Epithelial cell of prostate (primary cell): ENCODE measurements at places on chromosomes 2 and 18.

DNA sequence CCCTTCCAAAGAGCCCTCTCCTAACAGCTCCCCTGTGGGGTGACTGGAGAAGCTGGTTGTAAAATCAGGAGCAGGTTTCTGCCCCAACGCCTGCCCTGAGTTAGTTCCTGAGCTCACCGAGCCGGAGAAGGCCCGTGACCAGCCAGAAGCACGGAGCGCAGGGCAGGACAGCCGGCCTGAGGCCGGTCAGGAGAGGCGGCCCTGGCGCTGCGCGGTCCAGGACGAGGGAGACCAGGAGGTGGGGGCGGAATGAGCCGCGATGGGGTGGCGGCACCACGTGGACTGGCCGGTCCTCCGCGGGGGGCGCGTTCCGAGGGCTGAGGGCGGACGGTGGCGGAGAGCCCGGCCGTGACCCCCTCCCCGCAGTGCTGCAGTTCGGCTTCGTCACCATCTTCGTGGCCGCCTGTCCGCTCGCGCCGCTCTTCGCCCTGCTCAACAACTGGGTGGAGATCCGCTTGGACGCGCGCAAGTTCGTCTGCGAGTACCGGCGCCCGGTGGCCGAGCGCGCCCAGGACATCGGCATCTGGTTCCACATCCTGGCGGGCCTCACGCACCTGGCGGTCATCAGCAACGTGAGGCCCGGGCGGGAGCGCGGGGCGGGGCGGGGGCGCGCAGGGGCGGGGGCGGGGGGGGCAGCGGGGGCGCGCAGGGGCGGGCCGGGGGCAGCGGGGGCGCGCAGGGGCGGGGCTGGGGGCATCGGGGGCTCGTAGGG, 29.0 kb downstream of the ANO7 start:
- DNase-seq = peak; percentile 24

- DNase-seq = no peak
These were observed 34.8 kb upstream of the KCNF1 start for GRCh38 chr2:10876963-10877362.

DNA sequence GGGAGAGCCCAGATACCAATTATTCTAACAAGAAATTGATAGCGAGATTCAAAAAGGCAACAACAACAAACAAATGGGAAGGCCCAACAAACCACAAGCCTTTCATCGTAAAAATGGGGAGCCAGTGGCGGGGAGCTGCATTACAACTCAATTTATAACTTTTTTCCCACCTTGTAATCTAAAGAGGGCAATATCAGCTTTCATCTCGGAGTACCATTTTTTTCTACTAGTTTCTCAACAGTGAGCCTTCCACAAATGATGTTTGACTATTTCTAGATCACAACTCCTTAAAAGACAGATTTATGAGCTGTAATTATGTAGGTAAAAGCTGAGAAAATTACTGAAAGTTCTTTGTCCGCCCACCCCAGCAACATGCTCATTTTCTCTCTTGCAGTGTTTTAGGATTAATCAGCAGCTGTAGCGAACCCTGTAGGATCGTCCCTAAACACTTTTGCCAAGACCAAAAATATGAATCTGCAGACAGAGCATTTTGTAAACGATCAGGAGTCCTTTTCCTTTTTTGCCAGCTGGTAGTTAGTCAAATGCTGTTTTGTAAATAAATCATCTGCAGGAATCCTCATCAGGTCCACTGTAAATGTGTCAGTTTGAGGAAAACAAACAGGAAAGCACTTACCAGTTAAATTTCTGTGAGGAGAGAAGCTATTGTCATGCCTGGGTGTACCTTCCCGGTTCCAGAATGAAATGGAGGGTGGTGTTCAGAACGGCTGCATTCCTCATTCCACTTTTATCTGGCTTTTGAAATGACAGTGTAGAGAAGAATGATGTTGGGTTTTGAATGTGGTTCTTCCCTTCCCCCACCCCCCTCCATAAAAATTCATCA, 53.2 kb downstream of the EEF1B2 start:
- DNase-seq = no peak

- peak; percentile 61 for DNase-seq
These were observed 680.7 kb downstream of the EPHA4 start for GRCh38 chr2:220891405-220891804.

DNA sequence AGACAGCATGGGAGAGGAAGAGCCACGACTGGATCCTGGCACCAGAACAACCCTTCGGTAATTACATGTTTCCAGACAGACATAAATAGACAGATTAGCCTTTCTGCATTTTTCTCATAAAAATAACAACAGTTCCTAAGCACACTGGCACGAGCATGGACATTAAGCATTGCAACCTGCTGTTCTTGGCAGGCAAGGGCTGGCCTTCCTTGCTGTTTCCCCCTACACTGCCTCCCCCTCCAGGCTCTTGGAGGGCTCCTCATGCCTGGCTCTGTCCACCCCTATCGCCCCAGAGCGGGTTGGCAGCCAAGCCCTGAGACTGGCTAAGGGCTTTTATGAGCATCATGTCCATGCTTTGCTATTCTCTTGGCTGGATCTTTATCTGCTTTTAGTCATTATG, 89.6 kb downstream of the TTC32 start:
- DNase-seq = no peak

GRCh38 chr18:6366776-6367175, 47.9 kb downstream of the L3MBTL4 start:
- no peak for DNase-seq

DNA sequence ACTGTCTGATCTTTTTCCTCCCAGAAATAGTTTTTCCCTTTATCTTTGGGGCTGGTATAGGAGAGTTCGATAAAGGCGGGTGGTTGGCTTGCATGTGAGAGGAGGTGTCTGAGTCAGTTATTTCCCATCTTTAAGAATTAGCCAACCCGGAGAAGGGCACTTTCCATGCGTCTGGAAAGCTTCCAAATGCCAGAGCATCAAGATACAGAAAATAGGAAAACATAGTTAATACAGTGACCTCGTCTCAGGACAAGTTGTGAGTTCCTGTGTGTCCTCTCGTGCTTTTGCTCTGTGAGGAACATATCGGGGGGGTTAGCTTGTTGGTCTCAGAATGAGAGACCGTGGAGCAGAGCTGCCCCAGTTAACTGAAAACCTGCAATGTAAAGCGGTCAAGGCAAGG, 18.7 kb upstream of the PUM2 start:
- DNase-seq = no peak

DNA sequence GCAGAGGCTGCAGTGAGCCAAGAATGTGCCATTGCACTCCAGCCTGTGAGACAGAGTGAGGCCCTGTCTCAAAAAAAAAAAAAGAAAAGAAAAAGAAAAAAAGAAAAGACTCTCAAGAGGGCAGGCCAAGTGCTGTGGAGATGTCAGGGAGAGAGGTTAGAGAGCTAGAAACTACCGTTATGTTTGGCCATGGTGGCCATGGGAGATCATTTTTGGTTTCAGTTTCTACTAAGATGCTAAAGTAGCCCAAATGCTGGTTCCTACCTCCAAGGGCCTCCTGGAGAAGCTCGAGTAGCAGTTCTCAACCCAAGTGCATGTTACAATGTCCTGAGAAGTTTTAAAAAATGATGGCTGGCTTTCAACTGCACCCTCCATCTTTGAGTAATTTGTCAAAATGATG, 47.4 kb upstream of the TCF4 start:
- no peak for DNase-seq

DNA sequence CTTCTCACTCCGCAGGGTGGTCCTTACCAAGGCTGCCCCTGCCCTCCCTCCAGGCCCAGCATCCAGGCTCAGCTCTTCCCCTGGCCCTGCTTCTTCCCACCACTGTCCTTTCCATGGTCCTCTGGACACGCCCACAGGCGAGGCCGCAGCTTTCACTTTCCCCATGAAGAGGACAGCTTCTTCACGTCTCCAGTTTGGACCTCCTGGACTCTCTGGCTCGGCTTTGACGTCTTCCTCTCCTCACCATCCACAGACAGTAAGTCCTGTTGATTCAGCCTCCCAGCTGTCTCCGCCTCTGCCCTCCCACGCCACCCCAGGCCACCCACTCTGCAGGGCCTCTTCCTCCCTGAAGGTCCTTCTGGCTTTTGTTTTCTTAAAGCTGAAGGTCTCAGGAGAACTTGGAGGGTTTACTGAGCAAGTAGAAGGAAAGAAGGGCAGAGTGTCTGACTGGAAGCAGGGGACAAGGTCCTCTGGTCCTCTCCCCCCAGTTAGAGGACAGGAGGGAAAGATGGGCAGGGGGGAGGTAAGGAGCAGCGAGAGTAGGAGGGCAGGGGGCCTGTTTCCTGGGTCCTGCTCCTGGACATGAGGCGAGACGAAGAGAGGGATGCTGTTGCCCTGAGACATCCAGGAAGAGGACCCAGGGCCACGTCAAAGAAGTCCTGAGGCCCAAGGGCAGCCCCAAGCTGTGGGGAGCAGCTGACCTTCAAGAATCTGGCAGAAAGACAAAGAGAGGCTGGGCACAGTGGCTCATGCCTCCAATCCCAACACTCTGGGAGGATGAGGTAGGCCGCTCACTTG, 24.7 kb upstream of the NMUR1 start:
- DNase-seq = no peak

GRCh38 chr2:223928113-223929006, 16.8 kb downstream of the WDFY1 start:
- no peak for DNase-seq

GRCh38 chr2:216727346-216728122, 32.2 kb upstream of the IGFBP5 start:
- no peak for DNase-seq

DNA sequence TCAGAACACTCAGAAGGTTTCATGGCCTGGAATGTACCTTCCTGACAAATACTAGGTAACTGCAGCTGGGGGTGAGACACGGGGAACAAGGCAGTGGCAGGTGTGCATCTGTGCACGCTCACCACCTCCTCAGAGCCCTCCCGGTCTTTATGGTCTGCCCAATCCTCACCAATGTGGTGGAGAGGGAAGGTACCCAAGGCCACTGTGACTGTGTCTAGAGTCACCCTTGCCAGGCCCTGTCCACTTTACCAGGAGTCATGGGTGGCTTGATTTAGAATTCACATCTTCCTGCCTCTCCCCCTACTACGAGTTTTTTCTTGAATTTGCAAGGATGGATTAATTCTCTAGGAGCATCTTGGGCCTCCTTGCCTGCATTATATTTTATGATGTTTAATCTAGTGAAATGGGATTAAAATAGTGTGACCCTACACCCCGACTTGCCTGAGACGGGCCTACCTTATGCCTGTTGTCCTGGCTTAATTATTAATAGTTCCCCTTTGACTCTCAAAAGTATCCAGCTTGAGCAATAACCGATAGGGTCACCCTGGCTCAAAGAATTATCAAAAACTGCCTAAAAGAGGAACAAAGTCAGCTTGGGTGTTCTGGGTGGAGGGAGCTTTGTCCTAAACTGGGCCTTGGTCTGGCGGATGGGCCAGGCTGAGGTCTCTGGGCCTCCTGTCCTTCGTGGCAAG, 56.5 kb downstream of the ACAA2 start:
- DNase-seq = no peak

GRCh38 chr2:61419129-61419528, 51.8 kb downstream of the USP34 start:
- no peak for DNase-seq

GRCh38 chr2:118477111-118477862, 370.2 kb downstream of the EN1 start:
- DNase-seq = no peak

- DNase-seq = no peak
These were observed 381.0 kb downstream of the CLIP4 start for GRCh38 chr2:29496198-29496597.

GRCh38 chr18:11516751-11517503, 92.5 kb upstream of the SLC35G4 start:
- no peak for DNase-seq

DNA sequence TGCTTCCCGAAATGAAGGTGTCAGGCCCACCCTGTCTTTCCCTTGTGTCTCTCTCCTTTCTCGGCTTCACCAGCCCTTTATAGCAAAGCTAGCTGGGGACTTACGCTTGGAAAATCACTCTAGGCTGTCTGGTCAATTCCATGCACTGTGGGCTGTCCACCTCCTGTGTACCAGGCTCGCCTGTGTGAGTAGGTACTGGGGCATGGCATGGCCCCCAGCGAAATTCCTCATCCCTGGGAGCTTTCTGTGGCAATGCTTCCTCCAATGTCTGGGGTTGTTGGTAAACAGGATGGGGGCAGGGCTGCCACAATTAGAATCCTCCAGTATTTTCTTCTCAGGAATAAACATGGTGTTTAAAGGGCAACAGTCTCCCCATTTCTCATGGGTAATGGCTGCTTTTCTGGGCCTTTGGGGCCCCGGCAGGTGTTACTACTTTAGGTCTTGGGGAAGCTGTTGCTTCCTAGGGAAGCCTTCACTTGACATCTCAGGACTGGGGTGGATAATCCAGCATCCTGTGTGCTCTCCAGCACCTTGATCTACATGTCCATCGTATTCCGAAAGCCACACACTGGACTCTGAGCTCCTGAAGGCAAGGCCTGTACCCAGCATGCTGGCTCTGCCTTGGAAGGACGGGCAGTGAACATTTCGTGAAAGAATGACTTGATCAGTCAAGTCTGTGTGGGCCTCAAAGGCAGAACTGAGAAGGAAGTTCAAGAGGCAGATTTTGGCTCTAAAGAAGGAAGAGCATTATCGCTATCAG, 21.1 kb downstream of the RHOB start:
- no peak for DNase-seq

DNA sequence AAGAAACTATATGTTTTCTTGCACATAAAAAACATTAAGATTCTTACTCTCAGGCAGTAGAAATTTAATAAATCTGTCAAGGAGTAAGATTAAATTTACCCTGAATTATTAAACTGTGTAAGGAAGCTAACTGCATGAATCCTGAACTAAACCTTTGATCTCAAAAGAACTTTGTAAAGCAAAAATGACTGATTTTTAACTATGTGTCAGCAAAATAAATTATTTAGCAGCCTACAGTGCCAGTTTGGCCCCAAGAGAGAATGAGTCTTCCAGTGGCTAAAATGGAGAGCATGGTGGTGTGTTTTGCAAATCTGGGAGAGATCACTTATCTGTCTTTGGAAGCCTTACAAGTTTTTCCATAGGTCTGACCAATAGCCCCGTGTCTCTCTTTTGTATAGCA, 190.7 kb downstream of the THSD7B start:
- no peak for DNase-seq

DNA sequence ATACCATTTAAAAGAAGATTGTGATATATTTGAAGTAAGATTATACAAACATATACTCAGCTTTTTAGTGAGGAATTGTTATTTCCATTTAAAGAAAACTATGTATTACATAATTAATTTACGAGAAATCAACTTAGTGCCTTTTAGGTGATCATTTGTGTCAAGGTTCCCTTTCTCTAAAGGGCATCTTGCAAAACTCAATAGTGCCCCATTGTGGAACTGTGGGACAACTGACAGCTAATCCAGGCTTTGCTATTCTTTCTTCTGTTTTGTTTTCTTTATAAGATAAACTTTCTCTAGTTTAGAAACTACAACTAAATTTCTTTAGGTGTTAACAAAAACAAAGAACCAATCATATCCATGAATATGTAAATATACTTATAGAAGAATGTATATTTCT, 24.3 kb upstream of the VIT start:
- DNase-seq = no peak
